Suppressor macrophage (primary cell): ENCODE measurements at places on chromosomes 2 and 18.

DNA sequence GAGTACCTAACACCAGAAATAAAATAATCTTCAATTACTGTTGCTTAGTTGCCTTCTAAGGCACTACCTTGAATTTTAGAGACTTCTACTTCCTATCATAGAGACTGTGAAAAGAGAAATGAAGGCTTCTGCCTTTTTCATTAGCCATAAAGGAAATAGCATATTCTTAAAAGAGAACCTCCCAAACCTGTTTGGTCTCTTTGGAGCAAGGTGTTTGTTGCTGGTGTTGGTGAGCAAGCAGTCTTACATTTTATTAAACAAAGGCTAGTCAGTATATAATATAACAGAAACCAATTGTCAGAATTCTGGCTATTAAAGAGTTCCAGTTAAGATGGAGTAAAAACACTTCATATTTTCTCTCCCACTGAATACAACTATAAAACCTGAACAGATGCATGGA lies 116.4 kb downstream of the TAF4B start:
- no peak for DNase-seq

- peak; percentile 66 for DNase-seq
Measured at GRCh38 chr2:31812051-31812798, 198.6 kb downstream of the MEMO1 start.

- peak; percentile 54 for DNase-seq
Measured at GRCh38 chr18:48165111-48165866, 234.8 kb upstream of the SMAD2 start.

- DNase-seq = no peak
Measured at GRCh38 chr2:181626671-181627070, 30.2 kb downstream of the CERKL start.

DNA sequence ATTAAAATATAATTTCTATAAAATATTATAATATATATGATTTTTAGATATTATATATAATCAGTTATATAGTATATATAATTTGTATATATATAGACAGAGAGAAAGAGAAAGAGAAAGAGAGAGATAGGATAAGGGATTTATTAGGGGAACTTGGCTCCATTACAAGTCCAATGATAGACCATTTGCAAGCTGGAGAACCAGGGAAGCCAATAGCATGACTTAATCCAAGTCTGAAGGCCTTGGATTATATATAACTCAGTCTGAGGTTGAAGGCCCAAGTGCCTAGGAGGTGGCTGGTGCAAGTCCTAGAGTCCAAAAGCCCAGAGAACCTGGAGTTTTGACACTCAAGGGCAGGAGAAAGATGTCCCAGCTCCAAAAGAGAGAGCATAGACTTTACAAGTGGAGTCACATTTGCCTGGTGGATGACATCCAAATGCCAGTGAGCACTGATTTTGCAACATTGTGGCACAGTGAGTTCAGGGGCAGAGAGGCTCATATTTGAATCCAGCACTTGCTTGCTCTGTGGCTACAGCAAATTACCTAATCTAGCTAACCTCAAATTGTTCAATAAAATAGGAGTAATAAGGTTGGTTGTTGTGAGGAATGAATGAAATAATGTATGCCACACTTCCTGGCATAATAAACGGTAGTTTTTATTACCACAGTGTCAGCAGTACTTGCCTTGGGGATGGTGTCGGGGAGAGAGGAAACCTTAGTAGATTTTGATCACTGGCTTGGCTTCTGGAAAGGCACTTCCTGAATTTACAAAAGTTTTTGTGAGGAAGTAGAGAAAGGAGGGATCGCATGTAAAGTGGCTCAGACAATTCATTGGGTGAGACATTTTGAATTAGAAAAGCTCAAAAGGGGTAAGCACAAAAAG lies 69.6 kb upstream of the CD28 start:
- DNase-seq = peak; percentile 85

- DNase-seq = no peak
Measured at GRCh38 chr2:65706411-65706810, 274.0 kb upstream of the SPRED2 start.

GRCh38 chr2:229083606-229084340 lies 187.3 kb downstream of the PID1 start:
- no peak for DNase-seq

GRCh38 chr18:37426586-37426985 lies 139.0 kb downstream of the CELF4 start:
- no peak for DNase-seq

GRCh38 chr18:62399781-62400308 lies 74.7 kb downstream of the TNFRSF11A start:
- peak; percentile 32 for DNase-seq

DNA sequence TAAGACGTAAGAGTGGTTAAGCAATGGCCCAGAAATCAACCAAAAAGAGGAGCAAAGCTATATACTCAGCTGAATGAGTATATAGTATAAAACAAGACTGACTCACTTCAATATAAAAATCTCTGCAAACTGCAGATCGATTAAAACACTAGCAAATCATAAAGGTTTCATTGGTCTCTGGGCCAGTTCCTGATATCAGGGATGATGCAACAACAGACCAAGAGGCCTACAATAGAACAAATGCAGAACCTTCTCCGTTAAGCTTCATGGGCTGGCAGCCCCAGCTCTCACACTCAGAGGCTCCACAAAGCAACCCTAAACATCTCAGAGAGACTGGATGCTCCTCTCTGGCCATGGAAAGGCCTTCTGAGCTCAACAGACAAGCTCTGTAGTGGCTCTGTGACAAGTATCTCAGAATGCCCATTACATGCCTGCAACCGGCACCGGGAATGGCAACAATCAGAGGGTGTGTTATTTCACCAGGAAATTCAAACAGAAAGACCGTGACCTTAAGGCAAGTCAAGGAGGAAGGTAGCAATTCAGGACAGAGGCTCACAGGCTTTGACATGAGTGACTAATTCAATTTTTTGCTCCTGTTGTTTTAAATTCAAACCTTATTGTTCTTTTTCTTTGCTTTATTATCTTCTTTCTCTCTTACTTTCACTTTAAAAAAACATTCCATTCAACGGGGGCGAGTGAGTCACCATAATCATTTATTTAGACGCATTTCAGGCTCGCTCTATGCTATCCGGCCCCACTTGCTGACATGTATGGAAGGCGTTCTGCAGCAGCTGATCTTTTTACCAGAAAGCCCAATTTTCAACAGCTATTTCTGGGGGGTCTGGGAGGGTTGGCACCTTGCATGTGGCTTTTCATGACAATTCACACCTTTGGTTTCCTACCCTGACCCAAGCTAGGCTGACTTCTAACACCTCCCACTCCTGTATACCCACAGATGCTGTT lies 15.1 kb downstream of the CYRIA start:
- DNase-seq = peak; percentile 80

GRCh38 chr2:96108541-96109360 lies 7.6 kb downstream of the ADRA2B start:
- DNase-seq = no peak

- no peak for DNase-seq
Measured at GRCh38 chr2:190722061-190722759, 73.3 kb downstream of the NAB1 start.

DNA sequence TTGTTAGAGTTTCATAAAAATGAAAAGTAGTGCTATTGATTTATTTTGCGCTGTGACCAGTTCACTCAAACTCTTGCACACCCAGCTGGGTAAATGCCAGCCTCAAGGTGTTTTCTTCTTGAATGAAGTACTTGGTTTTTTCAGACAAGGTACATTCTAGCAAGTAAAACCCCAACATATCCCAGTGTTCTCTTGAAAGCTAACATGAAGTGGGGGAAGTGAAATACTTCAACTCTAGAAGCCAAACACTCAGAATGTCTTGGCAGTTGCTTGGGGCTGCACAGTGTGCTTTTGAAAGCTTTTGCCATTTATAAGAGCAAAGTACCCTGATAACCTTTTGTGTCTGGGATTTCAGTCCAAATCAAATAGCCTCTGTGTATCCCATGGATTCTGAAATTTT lies 13.4 kb downstream of the NPAS2 start:
- DNase-seq = no peak

DNA sequence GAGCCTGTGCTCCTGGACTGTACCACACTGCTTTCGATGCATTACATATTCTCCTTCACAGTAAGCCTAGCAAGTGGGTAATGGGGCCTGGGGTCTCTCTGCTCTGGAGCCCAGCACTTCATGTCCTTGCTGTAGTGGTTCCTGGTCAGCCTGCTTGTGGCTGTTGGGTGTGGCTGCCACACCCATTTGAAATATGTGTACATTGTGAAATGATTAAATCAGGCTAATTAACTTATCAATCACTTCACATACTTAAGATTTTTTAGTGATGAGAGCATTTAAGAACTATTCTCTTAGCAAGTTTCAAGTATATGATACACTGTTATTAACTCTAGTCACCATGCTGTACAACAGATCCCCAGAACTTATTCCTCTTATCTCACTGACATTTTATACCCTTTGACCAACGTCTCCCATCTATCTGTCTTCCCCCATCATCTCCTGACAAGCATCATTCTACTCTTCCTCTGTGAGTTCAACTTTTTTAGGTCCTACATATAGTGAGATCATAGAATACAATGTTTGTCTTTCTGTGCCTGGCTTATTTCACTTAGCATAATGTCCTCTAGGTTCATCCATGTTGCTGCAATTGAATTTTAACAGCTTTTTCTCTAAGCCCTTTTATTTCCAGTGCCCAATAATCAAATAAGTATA lies 92.1 kb downstream of the LYPD6 start:
- no peak for DNase-seq

- DNase-seq = no peak
Measured at GRCh38 chr18:29693334-29693733, 1349.2 kb downstream of the DSC3 start.

DNA sequence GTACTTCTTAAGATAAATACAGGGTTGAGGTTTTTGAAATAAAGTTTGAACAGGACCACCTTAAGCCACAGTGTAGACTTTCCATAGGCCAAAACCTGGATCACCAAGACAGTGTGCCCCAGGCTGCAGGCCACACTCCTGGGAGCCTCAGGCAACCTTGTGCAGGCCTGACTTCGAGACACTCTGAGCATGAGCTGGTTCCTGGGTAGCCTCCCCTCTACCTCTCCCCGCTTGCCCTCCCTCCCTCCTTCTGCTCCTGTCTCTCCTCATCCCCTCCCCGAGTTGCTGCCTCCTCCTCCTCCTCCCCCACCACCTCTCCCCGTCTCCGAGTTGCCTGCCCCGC lies 10.6 kb upstream of the PROC start:
- no peak for DNase-seq

DNA sequence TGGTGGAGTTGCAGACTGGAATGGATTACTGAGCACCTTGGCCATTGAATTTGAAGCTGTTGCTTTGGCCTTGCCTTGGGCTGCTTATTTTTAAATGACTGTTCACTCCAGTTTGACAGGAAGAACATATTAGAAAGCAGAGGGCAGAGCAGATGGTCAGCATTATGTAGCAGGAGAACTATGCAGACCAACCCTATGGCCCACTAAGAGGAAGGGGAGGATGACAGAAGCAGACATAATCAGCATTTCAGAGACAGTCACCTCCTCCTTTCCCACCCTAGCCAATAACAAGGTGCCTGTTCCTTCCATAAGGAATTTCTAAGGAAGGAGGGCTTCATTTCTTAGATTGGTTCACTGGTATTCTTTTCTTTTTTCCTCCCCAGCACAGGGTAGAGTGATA lies 2.4 kb downstream of the CHRNA1 start:
- no peak for DNase-seq

GRCh38 chr2:182020286-182021070 lies 34.8 kb downstream of the PPP1R1C start:
- no peak for DNase-seq

- no peak for DNase-seq
Measured at GRCh38 chr2:84713441-84713840, 167.4 kb downstream of the TRABD2A start.

DNA sequence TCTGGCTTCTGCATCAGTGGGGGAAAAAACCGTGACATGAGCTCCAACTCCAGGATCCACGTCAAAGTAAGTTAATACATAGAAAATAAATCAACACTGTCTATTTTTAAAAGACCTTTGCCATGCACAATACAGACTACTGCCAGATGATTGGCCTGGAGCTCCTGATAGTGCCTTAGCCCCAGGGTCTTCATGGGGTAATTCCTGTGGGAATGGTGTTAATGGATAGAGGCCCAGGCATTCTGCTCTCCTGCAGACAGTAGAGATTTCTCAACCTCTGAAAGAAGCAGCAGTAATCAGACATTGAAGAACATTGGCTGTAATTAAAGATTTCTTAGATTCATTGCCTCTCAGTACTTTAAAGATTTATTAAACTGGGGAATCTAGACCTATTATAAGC lies 4.3 kb upstream of the PLCL1 start:
- DNase-seq = no peak

DNA sequence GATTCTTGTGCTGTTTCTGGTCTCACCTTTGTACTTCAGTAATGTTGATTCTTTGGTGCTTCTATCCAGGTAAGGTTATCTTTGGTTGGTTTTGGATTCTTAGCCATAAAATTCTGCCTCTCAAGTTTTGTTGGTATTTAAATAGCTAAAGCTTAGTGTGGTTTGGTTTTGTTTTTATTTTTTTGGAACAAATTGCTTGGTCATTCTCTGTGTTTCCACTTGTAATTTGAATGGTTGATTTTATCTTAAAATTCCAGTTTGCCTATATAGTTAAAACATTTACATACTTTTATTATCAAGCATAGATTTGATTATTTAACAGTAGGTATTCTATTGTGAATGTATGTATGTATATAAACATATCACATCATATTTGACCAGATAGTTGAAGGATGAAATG lies 6.6 kb downstream of the NCOA1 start:
- no peak for DNase-seq

- no peak for DNase-seq
Measured at GRCh38 chr2:238129166-238130010, 9.1 kb upstream of the KLHL30 start.

DNA sequence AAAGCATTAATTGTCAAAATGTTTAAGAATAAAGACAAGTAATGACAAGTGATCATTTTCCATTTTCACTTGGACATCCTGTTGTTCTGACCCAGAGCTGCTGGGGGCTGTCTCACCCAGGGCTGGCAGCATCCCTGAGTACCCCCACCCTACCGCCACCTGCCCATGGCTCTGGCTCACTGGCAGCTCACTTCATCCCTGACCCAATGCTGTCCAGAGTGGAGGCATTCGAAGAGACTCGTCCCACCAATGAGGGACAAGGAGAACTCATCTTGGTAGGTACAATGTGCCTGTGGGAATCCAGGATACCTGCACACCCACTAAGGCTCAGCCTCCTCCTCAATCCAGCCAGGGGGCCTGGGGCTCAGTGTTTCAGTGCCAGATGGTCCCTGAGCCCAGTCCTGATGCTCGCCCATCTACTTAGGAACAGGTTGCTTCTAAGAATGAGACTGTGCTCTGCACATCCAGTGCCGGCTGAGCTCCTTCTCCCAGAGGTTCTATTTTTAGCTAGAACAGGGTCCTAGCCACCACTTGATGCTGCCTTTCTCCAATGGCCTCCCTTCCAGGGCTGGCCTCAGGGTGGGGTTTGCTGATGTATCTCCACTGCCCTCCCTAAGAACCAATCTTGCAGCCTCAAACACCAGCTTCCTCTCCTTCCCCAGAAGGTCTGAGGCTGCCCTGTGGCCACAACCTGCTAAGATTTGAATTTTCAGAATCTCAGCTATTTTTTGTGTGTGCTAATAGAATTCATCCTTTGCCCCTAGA lies 53.7 kb downstream of the ADD2 start:
- DNase-seq = no peak

- DNase-seq = peak; percentile 22
Measured at GRCh38 chr2:198297350-198297749, 493.0 kb downstream of the PLCL1 start.
